Renal pelvis (tissue), 12 donors: ENCODE measurements at places on chromosomes 12 and 14.

- no peak for DNase-seq
Observed at GRCh38 chr12:19036673-19037357, 92.7 kb upstream of the PLEKHA5 start.

GRCh38 chr14:35818346-35819115 lies 7.6 kb upstream of the BRMS1L start:
- peak; percentile 42 for DNase-seq

DNA sequence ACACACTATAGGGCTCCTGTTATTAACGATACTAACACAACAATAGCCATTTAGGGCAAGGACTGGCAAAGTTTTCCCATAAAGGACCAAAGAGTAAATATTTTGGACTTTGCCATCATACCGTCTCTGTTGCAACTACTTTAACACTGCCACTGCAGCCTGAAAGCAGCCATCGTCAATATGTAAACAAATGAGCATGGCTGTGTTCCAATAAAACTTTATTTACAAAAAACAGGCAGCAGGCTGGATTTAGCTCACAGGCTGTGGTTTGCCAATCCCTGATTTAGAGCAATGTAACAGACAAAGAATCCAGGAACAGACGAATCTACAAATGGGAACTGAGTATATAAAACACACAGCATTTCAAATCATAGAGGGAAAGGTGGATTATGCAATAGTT lies 84.1 kb downstream of the FRMD6 start:
- DNase-seq = no peak

GRCh38 chr14:21317398-21317797 lies 37.5 kb downstream of the RPGRIP1 start:
- no peak for DNase-seq

DNA sequence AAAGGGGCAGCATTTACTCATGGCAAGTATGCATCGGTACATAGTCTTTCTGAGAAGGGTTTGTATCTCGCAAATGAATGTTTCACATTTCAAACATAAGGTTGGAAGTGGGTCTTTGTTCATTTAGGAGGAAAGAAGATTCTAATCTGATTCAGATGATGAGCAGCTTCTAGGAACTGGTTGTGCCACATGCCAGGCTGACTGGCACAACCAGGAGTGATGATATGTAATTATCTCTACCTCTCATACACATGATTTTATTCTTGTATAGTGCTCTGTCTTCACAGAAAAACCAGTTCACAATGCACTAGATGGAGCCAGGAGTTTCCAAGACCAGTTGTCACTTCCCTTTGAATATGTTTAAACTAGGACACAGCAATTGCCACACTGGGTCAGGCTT lies 13.7 kb upstream of the BEST3 start:
- no peak for DNase-seq

- no peak for DNase-seq
Observed at GRCh38 chr14:73477618-73478266, 13.0 kb upstream of the RIOX1 start.

DNA sequence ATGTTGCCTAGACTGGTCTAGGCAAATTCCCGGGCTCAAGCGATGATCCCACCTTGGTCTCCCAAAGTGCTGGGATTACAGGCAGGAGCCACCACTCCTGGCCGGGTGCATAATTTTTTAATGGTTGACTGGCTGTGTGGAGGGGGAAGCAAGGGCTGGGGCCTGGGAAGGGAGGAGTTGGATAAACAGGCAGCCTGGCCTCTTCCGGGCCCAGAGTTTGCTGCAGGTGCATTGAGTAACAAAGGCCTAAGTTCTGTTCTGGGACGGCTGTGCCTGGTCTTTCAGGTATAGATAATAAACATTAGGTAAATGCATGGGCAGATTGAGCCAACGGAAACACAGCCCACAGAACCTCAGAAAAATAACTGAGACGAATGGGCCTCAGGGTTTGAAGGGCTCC lies 191.3 kb upstream of the TBX3 start:
- no peak for DNase-seq

DNA sequence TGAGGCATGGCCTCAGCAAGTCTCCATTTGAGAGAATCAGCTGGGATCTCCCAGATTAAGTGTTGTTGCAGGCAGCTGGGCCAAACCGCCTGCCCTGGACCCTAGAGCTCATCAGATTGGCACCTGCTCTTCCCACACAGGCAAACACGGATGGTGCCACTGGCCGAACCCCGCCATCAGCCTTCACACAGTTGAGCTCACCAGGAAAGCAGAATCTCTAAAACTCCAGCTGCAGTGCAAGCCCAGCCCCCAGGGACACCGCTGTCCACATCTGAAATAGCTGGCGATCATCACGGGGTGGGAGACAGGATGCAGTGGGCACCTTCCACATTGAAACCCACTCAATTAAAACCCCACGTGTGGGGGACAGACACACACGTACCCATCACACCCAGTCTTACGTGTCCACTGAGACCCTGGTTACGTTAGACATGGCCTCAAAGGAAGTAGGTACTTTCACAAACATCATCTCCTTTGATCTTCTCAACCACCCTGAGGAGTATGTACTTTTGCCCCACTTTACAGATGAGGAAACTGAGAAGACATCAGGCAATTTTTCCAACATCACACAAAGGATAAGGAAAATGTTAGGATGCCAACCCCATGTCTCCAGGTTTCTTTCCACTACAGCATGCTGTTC lies 88.8 kb downstream of the SINHCAF start:
- DNase-seq = no peak

DNA sequence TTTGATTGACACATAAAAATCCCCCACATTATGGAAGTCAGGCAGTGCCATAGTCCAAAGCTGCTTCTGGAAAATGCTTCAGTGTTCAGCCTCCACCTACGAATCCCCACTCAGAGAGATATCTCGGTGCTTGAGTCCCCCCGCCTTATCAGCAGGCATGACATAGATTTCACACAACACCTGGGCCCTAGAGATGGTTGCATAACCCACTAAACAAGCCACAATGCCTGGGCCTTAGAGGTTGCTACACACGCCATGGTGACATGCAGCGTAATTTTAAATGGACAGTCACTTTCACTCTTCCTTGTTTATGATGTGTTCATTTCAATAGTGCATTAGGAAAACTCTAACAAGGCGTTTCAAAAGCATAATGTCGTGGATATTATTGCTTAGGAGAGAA lies 38.0 kb downstream of the CCDC60 start:
- no peak for DNase-seq

- no peak for DNase-seq
Observed at GRCh38 chr14:69612783-69613130, 1.4 kb downstream of the SUSD6 start.

- no peak for DNase-seq
Observed at GRCh38 chr12:122505419-122506051, 4.8 kb upstream of the ZCCHC8 start.

- DNase-seq = peak; percentile 49
Observed at GRCh38 chr12:10716704-10717315, 6.3 kb downstream of the YBX3 start.

GRCh38 chr12:109670731-109671130 lies 42.9 kb upstream of the FAM222A start:
- no peak for DNase-seq

GRCh38 chr12:120399531-120399930 lies 30.6 kb upstream of the MSI1 start:
- no peak for DNase-seq

DNA sequence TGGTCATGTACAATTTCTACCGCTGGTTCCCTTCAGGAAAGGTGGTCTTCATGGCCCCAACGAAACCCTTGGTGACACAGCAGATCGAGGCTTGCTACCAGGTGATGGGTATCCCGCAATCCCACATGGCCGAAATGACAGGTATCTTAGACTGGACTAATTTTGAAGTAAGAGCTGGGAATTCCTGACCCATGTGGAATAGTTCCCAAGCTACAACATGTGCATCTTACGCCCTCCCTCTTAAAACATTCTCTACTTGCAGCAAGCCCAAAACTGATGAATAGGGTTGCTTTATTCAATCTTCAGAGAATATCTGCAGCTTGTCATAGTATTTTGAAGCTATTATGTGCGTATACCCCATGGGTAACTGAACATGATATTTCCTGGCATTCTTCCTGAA lies 669 bp downstream of the FANCM start:
- DNase-seq = peak; percentile 2

- DNase-seq = no peak
Observed at GRCh38 chr12:131133015-131133905, 179.6 kb downstream of the ADGRD1 start.

GRCh38 chr14:94481468-94482131 lies 5.6 kb upstream of the SERPINA9 start:
- no peak for DNase-seq

DNA sequence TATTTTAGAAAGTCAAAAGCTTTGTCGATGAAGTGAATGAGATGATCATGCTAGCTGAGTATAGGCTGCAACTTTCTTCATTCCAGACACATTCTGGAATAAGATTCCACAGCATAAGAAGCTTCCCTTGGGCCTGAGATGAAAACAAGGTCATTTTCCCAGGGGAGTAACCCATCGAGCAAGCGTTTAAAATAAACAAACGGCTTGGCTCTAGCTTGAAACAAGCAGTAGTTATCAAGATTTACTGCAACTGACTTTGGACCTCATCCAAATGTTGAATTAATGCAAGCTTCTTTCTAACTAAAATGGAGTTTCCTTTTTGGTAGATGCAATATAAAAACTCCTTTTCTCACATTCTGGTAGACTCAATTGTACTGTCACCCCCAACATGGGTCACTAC lies 23.0 kb downstream of the KCNJ8 start:
- peak; percentile 92 for DNase-seq

GRCh38 chr14:42921901-42922300 lies 1315.2 kb downstream of the LRFN5 start:
- no peak for DNase-seq

- DNase-seq = no peak
Observed at GRCh38 chr12:24421759-24422158, 472.3 kb upstream of the SOX5 start.

GRCh38 chr12:67732857-67733256 lies 84.3 kb downstream of the DYRK2 start:
- no peak for DNase-seq

DNA sequence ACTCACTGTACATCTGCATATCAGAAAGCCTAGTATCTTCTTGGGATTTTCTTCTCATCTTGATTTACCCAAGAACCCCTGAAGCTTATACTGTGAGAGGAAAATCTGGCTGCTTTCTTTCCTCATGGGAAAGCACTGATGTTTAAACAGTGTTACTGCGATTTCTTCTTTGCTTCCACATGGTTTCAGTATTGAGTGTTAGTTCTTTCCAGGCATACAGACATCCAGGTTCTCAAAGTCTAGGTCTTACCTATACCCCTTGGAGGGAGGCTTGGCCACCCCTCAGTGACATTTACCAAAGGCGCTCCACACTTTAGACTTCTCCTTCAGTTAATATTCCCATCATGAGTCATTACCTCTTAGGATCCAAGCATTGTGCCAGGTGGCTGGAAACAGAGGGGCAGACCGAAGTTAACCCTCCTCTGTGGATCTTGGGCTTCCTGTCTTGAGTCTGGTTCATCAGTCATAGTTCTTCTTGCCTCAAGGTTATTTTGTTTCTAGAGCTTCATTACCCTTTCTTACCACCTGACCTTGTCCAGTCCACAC lies 79.1 kb downstream of the TMEM117 start:
- DNase-seq = no peak
